Hematopoietic multipotent progenitor cell (in vitro differentiated cells): ENCODE measurements at places on chromosomes 5 and 9.

DNA sequence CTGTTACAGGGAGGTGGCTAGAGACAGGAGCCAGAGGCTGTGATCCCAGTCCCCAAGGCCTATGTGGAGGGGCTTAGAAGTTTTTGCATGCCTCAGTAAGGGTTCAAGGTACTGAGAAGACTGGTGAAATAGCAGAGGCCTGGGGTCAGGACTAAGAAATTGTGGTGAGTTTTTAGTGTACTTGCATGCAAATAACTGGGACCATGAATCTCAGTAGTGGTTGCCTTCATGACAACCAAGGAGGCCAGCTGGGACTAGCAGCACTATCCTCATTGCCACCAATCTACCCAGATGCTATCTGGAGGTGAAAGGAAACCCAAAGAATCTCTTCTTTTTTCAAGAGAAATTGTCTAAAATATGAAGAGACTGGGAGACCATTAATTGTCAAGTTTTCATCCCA is 395.1 kb downstream of the CETN3 start:
- no peak for DNase-seq

GRCh38 chr5:156375895-156376495 is 49.0 kb downstream of the SGCD start:
- no peak for DNase-seq

GRCh38 chr5:109779036-109779735 is 89.5 kb downstream of the MAN2A1 start:
- peak; percentile 30 for DNase-seq

DNA sequence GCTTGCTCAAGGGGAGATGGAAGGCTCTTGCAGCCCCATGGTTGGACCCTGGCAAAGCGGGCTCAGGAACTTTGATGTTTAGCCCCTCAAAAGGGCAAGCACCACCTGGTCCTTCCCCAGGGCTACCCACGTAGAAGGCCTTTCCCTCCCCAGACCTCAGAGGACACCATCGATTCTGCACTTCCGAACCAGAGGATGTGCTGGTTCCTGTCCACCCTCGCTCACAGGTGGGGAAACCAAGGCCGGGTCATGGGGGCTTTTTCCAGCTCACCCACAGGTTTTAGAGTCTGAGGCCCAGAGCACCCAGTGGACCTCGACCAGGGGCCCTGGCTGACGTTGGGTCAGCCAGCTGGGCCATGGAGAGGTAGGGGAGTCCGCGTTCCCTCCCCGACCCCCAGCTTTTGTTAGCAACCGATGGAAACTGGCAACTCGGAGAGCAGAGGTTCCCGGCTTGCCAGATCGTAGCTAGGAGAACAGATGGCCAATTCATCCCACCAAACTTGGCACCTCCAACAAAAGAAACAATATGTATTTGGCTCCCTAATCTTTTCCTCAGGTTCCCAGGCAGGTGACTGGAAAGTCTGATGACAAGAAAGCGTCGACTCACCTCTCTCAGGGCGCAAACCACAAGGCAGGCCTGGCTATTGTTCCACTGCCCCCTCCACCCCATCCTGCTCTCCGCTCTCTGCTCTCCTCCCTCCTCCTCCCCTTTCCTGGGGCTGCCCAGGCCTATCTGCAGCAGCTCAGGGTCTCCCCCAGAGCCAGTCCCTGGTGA is 167.6 kb upstream of the SMIM23 start:
- no peak for DNase-seq

GRCh38 chr9:121353241-121354061 is 16.6 kb downstream of the STOM start:
- no peak for DNase-seq

DNA sequence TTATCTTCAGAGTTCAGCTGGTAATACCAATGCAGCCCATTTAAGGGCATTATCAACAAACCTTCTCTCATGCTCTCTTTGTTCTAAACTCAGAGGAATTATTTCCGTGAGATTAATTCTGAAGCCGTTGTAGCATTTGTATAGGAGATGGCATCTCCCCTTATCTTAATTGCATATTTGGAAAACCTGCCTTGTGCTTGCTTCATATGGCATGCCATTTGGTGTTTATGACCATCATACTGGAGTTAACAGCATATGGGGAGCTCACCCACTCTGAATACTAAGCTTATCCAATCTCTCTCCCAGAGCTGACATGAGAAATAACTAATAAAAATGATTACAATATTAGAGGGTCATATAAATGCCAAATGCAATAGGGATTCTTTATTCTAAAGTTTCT is 243.2 kb downstream of the BRINP1 start:
- DNase-seq, result no peak

GRCh38 chr9:126704157-126704891 is 90.6 kb downstream of the LMX1B start:
- DNase-seq, result peak; percentile 61

- DNase-seq, result no peak
Observed at GRCh38 chr9:93630806-93631411, 54.5 kb downstream of the PHF2 start.

- DNase-seq, result no peak
Observed at GRCh38 chr9:94983552-94983951, 257.1 kb downstream of the AOPEP start.

DNA sequence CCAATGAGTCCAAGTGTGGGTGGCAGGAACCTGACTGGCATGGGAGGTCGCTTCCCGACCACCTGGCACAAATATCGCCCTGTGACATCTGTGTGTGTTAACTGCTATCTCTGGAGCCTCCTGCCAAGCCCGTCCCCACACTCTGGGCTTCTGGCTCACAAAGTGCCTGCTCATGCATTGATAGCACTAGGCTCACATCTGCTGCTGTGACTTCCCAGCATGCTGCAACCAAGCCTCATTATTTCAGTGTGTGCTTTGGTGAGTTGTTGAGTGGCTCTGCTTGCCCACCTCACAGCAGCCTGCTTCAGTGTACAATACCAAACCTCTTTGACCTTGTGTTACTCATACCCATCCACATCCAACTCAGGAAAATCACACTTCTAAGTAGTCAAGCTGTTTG is 139.8 kb downstream of the APBA1 start:
- no peak for DNase-seq

DNA sequence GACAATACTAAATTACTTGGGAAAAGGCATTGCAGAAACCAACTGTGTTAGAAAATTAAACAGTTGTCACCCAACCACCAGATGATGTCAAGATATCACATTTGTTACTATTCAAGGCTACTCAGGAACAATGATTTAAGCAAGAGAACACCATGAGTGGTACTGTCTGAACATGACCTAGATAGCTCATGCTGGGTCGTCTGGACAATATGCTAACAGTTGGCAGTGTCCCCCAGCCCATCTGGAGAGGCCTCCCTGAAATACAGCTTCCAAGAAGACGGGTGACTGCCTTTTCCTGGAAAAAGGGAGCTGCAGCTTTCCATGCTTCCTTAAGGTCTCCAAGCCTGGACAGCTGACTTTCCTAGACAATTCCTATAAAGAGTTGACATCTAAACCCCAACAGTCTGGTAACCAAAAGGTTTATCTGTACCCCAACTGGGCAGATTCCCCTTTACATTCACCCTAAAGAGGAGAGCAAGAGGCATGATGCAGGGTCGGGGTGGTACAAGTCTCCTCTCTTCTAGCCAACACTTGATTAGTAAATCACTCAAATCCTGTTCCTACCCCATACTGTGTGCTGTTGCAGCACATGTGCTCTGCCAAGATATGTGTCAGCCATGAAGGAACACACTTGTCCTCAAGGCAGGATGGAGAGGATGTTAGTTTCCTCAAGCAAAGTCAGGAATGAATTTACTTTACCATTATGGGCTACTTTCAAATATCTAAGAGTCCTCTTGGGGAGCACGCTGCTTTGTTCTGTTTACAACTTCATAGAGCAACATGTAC is 433.0 kb downstream of the PDE4D start:
- no peak for DNase-seq

DNA sequence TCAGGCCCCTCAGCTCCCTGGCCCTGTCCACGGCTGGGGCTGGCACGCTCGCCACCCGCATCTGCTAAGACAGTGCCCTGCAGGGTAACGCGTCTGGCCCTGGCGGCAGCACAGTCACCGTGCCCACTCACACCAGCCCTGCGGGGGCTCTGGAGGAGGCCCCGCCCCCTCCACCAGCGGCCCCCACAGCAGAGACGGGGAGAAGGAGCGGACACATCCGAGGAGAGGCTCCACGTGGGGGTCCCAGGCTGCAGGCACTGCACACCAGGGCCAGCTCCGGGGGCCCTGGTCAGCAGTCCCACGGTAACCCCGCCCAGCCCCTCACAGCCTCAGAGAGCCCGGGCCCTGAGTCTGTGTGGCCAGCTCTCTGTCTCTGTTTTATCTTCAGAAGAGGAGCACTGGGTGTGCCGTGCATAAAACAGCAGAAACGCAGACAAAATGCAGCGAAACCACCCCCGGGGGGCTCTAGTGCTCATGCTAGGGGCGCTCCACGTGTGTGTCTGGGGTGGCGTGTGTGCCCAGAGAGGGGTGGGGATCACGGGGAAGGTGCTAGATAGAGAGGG is 47.5 kb upstream of the NRARP start:
- no peak for DNase-seq
